Dorsolateral prefrontal cortex (tissue), 122 donors: ENCODE measurements at places on chromosomes 4 and X.

GRCh38 chr4:39900966-39901365 is 76.7 kb downstream of the PDS5A start:
- DNase-seq = no peak

DNA sequence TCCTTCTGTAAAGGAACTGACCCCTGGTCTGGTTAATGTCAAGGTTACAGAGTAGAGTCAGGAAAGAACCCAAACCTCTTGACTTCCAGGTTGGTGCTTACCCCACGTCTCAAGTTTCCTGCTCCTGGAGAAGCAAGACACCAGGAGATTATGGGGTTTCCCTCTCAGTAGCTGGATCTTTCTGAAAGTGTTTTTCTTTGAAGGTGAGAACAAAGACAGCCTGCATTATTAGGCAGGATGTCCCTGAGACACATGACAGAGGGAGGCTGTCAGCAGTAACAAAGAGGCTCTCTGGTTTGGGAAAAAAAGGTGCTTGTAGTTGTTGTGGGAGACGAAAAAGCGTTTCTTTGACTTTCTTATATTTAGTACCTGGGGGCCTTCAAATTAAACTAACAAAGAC is 44.7 kb upstream of the IGFBP7 start:
- DNase-seq = no peak

DNA sequence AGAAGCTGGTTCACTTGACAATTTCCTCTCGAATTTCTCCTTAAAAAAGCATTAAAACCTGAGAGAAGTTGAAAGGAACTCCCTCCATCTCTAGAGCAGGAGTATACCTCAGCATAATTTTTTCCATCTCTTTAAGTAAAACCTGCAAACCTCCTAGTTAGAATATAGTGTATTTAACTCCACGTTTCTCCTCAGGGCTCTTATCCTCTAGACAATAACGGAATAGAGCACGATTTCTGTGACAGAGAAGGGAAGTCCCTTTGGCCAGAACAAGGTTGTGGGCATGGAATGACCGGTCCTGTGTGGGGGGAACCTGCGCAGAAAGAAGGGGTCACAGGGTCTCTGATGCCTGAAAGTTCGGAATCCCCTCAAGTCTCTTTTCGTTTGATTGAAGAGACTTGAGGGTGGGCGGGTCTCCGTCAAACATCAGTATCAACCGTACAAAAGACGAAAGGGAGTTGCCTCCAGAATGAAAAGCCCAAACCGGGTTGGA is 697 bp downstream of the ZNF280C start:
- DNase-seq = no peak

DNA sequence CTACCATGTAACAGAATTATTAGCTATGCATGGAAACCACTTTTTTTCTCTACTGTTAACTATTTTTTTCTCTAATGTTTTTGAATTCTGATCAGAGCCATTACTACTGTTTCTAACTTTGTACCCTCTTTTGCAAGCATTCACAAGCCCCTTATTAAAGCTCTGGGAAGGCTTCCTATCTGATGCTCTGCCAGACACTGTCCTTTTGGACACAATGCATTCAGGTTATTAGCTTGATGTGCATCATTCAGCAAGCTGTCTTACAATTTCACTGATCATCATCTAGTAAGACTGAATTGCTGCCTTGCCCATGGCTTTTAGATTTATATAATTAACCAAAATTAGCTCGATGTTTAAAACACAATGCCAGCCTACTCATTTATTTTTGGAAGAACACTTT is 155.1 kb downstream of the NR3C2 start:
- DNase-seq = no peak

GRCh38 chr4:8459867-8460445 is 19.4 kb downstream of the TRMT44 start:
- DNase-seq = no peak

GRCh38 chr4:144288011-144288903 is 147.7 kb upstream of the GYPA start:
- no peak for DNase-seq
